Adrenal gland (tissue), 19 donors: ENCODE measurements at places on chromosomes 7 and 10.
A peak's percentile ranks its signal among the peaks of the same experiment; 100 is the strongest.

GRCh38 chr10:49283491-49283890, 15.5 kb upstream of the C10orf71 start:
- no peak for DNase-seq

DNA sequence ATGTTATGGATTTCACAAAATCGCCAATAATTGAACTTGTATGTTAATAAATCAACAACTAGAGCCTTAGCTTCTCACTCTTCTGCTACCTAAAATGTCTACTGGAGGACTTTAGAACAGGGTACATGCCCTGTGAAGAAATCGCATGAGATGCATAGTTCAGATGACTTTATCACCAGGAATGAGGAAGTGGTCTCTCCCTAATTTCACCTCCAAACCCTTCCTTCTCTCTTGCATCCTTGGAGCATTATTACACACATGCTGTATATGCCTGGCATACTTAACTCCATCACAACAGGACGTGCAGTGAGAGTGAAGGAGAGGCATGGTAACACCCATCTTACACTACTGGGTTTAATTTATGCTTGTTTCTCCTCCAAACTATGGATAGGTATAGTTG, 27.8 kb downstream of the RHEB start:
- no peak for DNase-seq

DNA sequence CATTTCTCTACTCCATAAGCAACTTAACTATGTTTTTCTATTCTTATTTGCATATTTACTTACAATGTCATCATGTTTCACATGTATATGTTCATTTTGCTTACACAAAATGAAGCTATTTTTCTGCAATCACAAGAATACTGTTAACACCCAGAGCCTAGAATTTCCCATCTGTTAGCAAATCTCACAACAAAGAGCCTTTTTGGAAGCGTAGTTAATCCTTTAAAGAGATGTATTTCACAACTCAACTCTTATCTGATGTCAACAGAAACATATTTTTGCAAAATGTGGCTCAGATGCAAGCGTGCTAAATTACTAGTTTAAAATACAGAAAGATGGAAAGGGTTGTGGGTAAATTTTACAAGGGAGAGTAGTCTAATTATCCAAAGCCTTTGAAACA, 110.6 kb upstream of the COL1A2 start:
- no peak for DNase-seq

DNA sequence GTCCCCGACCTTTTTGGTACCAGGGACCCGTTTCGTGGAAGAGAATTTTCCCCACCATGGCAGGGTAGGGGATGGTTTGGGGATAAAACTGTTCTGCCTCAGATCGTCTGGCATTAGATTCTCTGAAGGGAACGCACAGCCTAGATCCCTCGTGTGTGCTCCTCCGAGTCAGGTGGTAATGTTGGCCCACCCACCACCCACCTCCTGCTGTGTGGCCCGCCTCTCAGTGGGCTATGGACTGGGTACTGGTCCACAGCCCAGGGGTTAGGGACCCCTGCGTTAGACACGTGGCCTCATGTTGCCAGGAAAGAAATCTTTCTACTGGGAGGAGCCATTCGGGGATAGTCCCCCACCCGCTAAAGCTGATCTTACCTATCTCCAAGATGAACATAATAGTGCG, 27.0 kb downstream of the PFKFB3 start:
- DNase-seq, result peak; percentile 5

DNA sequence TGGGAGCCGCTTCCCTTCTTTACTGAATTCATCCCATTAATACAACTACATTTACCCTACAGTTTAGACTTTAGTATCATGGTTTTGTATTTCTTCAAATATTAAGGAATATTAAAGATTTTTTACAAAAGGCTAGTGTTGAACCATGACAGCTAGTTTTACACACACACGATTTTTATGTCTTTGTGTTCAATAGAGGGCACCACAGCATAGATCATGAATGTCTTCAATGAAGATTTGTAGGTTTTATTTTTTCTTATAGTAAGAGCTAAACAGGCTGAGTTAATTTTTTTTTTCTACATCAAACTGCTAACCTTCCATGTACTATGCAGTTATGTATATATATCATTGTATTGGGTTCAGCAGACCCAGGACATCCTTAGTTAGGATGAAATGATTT, 76.9 kb downstream of the SNX10 start:
- DNase-seq, result no peak

DNA sequence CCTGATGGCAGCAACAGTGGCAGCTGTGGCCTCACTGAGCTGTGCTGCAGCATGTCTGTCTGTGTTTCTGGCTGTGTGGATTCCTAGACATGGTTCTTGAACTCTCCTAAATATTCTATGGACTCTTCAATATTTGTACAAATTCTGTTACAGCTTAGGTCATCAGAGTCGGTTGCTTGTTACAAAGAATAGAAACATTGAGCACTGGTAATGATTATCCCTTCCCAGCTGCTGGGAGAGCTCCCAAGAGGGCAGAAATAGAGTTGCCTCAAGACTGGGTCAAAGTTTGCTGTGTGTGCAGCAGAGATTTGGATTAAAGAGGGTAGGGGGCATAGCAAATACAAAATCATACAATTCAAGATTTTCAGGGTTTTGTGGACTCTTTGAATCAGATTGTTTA, 337.1 kb upstream of the AKR1E2 start:
- DNase-seq, result no peak

- DNase-seq, result peak; percentile 12
Observed at GRCh38 chr10:69180525-69181204, 631 bp downstream of the SUPV3L1 start.

GRCh38 chr10:107546284-107546683, 381.8 kb upstream of the SORCS1 start:
- no peak for DNase-seq

DNA sequence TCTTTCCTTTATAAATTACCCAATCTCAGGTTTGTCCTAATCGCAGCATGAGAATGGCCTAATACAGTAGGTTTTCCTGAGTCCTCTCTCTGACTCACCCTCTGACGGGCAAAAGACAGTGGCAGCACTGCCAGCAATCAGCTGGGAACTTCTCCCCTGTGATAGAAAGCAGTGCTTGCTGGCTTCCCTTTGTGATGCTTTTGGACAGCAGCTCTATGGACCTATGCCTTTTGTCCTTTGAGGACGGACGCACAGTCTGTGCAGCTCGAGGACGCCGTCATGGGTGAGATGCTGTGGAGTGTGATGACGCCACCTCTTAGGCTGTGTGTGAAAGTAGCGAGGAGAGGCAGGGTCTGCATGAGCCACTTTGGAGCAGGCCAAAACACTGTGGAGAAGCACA, 68.8 kb downstream of the KIAA1217 start:
- peak; percentile 88 for DNase-seq

- no peak for DNase-seq
Observed at GRCh38 chr7:158683541-158683940, 21.1 kb downstream of the NCAPG2 start.

GRCh38 chr7:70621954-70622600, 509.9 kb upstream of the GALNT17 start:
- no peak for DNase-seq

- DNase-seq, result no peak
Observed at GRCh38 chr10:109933984-109934565, 10.8 kb upstream of the XPNPEP1 start.

DNA sequence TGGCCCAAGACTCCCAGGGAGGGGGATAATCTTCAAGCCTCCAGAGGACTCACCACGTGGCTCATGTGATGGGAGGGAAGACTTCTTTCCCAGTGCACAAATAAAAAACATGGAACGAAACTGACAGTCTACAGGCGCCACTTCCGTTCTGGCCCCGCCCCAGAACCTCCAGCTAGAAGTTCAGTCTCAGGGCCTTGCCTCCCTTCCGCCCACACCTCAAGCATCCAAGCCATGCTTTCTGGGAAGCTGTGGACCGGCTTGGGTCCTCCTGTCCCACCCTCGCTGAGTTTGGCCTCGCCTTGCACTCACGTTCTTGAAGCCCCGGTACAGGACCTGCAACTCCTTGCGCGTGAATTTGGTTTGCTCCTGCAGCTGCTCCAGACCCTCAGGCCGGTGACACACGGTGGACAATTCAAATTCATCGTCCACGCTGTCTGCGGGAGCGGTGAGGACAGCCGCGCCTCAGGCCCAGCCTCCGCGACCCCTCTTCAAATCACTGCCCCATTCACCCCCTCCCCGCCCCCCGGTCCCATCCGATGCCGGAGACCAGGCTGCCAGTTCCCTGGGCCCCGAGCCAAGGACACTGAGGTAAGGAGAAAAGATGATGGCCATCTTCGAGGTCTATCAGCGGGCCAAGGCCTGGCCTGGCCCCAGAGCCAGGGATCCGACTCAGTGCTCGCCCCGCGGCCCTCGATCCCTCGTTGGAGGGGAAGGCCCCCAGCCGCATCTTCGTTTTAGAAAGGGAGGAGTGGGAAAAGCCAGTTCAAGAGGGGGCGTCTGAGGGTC, 10.7 kb upstream of the OGA start:
- peak; percentile 47 for DNase-seq

- DNase-seq, result no peak
Observed at GRCh38 chr10:71970869-71971268, 6.7 kb downstream of the CHST3 start.

DNA sequence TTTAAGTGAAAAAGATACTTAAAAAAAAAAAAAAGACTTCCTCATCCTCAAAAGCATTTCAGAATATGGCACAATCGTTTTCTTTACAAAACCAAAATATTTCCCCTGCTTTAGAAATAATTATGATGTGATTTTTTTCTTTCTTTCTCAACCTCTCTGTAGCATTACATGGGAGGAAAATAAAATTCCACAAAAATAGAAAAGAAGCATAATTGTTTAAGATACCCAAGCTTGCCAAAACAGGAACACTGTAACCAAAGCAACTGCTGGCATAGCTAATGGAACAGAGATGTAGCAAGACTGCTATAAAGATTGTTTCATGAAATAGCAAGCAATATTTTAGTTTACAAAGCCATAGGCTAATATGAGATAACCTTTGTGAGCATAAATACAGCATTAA, 75.6 kb upstream of the GPR22 start:
- no peak for DNase-seq

- peak; percentile 51 for DNase-seq
Observed at GRCh38 chr7:24756545-24757352, 515 bp downstream of the GSDME start.

GRCh38 chr7:1972744-1973143, 260.0 kb downstream of the MAD1L1 start:
- DNase-seq, result no peak

DNA sequence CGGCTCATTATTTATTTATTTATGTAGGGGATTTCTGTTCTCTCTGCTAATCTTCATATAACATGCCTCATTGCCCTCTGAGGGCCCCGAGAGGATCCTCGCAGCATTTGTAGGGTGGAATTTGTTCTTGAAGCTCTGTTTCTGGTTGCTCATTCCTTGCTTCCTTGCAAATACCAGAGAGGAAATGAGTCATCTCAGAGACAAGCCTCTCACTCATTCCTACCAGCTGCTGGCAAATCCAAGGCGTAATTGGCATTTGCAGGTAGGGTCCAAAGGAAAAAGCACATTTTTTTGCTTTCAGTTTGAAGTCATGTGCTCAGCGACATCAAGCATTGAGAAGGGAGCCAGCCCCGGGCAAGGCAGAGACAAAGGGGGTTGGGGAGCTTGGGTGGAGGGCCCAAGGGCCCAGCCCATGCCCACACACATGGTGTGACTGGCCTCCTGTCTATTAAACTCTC, 501.6 kb downstream of the GALNT17 start:
- DNase-seq, result peak; percentile 63

DNA sequence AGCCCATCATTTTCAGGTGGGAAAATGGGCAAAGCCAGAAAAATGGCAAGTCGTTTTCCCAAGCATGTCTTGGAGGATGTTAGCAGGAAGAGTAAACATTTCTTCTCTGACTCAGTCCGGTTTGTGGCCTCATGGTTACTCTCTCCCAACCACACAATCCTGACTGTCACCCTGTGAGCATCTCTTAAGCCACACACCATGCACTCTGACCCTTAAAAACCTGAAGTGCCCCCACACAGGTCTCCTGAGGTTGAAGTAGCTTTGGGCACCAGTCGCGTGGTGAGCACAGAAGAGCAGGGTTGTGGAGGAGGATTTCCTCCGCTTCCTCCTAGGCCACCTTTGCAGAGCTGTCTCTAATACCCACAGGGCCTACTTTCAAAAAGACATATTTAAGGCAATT, 387.3 kb upstream of the NPVF start:
- no peak for DNase-seq

- DNase-seq, result no peak
Observed at GRCh38 chr7:155807789-155808548, 4.3 kb downstream of the SHH start.

DNA sequence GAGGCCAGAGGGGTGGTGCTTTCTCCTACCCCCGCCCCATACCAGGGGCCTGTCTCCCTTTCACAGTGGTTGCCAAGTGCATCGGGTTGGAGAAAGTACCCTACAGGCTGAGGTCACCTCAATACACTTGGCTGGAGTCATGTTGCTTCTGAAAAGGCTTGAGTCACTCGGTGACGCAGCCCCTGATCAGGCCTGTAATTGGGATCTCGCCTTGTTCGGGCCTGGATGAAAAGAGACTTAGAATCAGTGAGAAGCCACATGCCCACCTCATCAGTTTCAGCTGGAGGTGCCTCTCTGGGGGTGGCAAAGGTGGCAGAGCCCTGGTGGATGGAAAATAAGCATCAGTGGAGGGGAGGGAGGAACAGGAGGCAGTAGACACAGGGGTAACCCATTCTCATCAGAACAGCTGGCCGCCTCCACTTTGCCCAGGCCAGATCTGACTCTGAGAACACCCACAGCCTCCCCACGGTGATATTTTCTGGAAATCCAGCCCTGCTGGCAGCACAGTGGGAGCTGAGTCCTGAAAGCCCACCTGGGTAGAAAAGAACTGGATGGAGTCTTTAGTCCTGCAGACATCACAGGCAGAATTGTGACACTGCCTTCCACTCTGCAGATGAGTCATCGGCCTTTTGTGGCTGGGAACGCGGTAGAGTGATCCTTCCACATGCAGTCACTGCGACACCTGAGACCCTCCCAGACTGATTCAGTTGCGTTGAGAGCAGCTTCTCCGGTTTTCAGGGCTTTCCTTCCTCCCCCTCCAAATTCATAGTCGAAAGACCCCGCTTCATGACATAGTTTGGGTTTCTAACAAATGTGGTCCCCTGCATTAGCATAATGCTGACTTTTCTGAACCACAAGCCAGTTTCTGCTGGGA, 108.0 kb downstream of the GRK5 start:
- peak; percentile 64 for DNase-seq

- DNase-seq, result no peak
Observed at GRCh38 chr7:69903410-69903809, 305.1 kb downstream of the AUTS2 start.

GRCh38 chr7:99267481-99267840, 5.2 kb upstream of the MYH16 start:
- peak; percentile 57 for DNase-seq

DNA sequence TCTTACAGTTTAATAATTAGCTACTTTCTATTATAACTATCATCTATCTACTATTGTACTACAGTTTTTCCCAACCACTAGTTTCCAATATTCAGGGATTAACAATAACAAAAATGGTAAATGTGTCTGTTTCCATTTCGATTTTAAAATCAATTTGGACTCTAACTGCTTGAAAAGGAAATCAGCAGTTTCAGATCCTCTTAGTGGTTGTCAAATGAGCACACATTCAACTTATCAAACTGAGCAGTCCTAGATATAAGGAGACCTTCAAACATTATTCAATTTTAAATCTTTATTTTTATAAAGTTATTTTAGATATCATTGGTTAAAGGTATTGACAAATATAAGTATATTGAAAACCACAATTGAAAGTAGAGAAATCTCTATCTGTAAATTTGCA, 46.8 kb upstream of the CD36 start:
- no peak for DNase-seq
